Stimulated activated CD8-positive, alpha-beta memory T cell treated with anti-CD3 and anti-CD28 coated beads, Interleukin-4, amount 100 ng/mL, for 1 hour (primary cell): ENCODE measurements at places on chromosomes 3 and 15.

- DNase-seq, result no peak
Measured at GRCh38 chr3:84600703-84601225, 358.0 kb upstream of the CADM2 start.

DNA sequence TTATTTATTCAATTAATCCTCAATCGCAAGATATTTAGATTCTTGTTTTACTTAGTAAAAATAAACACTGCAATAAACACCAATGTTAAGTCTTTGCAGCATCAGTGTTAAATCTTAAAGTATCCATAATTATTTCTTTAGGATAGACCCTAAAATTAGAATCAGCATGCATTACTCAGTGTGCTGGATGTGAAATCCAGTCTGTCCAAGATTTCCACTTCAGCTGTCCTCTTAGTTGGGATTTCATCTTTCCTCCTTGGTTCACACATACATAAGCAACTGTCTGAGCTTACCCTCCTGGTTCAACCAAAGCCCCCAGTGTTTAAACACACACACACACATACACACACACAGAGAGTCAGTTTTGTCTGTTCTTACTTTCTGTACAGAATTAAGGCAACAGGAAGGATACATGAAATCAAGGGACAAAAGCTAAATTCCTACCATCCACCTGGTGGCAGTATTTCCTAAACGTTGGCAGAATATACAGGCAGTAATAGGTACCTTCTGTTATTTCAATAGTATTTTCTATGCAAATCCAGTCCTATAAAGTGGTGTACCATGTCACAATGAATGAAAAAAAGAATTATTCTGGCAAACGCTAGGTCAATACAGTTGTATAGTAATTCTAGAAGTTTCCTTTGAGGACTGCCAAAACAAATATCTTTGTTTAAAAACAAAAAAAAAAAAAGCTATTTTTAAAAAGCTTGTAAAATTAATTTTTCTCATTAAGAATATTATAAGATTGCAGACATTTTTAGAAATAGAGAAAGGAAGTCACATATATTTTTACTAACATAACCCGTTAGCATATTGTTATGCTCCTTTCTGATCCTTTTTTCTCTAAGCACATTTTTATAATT, 27.3 kb upstream of the DMXL2 start:
- DNase-seq, result no peak

DNA sequence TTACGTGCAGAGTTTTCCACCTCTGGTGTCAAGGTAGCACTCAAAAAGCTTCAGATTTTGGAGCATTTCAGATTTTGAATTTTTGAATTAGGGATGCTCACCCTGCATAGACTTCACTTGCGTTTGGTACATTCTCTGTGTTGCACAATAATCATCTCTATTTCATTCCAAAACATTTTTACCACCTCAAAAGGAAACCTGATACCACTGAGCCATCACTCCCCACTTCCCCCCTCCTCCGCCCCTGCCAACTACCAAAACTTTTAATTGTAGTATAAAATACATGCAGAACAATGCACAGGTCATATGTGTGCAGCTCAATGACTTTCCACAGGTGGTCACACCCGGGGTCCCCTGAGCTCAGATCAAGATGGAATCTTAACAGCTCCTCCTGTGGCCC, 208.8 kb downstream of the SV2B start:
- DNase-seq, result no peak

DNA sequence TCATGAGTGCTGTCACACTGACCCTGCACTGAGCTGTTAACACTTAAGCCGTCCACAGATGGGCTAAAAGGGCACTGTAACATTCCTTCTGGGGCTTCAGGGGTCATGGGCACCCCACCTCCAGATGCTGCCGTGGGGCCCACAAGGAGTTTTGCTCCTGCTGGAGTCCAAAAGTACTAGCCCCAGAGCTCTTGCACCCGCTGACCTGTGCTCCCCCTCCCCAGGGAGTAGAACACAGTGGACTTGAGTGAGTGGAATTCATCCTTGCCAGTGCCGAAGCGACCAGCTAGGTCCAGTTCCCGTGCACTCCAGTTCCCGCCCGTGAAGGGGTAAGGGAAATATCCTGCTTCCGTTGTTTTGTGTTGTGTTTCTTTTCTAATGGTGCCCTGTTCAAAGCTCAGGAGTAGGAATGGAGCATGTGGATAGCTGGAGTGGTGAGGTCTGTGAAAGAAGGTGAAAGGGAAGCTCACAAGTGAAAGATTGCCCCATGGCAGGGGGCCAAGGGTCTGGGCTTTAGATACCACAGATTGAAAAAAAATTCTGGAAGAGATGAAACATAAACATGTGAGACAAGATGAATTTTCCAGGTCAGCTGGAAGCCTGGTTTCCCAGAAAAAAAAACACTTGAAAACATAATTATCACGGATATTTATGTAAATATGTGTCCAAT, 36.6 kb downstream of the SLCO2A1 start:
- DNase-seq, result no peak

- DNase-seq, result no peak
Measured at GRCh38 chr3:148955544-148956346, 35.6 kb upstream of the GYG1 start.

- DNase-seq, result no peak
Measured at GRCh38 chr3:49666592-49666991, 7.6 kb upstream of the APEH start.

GRCh38 chr3:194638991-194639605, 5.9 kb upstream of the TMEM44 start:
- DNase-seq, result no peak
